ENCODE measurements at places on chromosomes 1 and 21. TPM values are rescaled to one million over a fixed set of nuclear protein-coding genes. Genes with fewer than 3 reads are reported as not detected.

DNA sequence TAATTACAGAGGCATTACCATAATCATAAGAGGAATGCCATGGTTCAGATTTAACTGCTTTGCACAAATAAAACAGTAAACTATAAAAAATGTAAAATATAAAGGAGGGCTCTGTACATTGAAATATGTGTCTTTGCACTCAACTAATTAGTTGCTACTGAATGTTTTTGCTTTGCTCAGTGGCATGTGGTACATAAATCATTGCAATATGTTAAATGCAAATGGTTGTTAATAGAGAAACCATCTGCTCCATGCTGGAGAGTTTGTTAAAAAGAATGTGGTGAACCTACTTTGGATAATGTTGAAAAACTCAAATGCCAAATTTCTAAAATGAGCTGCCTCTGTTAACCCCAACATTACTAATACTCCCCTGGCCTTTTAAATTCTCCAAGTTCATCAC lies 201.5 kb downstream of the NTNG1 start:
- no peaks in the 10 kb centered on the region for H3K36me3 ChIP-seq
- no peaks in the 10 kb centered on the region for H3K27me3 ChIP-seq
- DNase-seq = no peak
- H3K4me1 ChIP-seq = peaks cover 1% of the 10 kb centered on the region

The NUCKS1 gene
- total RNA-seq = 461 TPM

The CLDN14 gene
- total RNA-seq = not detected

The CHD5 gene
- 0.94 TPM for total RNA-seq
